ENCODE measurements at places on chromosomes 4 and X. TPM values are rescaled to one million over a fixed set of nuclear protein-coding genes. Genes with fewer than 3 reads are reported as not detected.
A peak's percentile ranks its signal among the peaks of the same experiment; 100 is the strongest.

JAKMIP1 gene
- total RNA-seq: not detected

DNA sequence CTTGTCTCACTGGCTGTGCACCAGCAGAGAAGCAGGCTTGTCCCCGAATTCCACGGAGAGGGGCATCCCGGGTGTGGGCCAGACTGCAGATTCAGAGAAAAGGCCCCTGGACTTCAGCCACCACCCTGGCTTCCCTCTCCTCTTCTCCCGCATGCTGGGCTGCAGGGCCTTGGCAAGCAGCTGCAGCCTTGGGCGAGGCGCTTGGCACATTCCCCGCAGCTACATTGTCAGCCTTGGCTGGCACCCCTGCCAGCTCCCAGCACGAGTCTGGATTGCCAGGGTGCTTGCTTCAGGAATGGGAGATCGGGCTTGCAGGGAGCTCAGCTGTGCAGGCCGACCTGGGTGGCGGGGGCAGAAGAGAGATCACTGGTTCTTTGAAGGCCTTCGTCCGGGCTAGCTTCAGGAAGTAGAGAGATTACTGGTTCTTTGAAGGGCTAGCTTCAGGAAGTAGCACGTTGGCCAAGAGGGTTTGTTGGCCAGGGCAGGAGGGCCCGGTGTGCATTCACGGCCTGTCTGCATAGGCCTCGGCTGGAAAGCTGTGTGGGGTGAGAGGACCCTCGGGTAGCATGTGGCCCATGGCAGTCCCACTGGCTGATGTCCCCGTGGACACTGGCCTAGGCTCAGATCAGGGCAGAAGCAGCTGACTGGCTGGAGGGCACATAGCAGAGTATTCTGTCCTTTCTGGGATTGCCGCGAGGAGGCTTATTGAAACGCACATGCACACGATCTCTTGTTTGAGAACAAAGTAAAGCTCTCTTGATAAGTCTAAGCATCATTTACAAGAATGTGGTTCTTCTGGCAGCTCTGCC lies 2.7 kb downstream of the ABCD1 start:
- peak; percentile 48 for DNase-seq

GRCh38 chr4:19819737-19820136 lies 432.0 kb upstream of the SLIT2 start:
- no peak for DNase-seq

HNRNPD gene
- 36.2 TPM for total RNA-seq

DNA sequence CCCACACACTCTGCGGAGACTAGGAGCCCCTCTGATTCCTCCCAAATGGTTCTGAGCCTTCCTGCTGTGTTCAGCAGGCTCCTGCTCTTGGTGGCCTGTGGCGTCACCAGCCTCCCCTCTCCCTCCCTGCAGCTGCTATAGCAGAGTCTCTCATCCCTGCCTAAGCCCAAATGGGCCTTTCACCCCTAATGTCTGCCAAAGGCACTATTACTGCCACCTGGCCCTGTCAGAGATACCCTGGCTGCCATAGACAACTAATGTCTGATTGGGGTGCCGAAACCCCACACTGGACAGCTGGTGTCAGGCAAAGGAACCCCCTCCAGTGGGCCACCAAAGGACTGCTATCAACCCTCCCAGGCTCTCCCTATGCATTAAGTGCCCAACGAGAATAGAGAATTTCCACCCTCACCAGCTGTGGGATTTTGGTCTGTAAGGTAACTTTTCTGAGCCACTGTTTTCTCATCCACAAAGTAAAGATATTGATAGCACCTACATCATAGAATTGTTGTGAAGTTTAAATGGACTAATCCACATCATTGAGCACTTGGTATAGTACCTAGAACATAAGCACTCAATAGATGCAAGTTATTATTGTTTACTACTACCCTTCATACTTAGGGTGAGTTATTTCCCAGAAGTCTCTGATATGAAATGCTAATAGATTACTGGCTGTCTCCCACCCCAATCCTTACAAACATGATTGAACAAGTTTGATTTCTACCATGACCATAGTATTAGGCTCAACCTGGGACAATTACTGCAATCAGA lies 421.3 kb downstream of the MID1IP1 start:
- DNase-seq: no peak

DNA sequence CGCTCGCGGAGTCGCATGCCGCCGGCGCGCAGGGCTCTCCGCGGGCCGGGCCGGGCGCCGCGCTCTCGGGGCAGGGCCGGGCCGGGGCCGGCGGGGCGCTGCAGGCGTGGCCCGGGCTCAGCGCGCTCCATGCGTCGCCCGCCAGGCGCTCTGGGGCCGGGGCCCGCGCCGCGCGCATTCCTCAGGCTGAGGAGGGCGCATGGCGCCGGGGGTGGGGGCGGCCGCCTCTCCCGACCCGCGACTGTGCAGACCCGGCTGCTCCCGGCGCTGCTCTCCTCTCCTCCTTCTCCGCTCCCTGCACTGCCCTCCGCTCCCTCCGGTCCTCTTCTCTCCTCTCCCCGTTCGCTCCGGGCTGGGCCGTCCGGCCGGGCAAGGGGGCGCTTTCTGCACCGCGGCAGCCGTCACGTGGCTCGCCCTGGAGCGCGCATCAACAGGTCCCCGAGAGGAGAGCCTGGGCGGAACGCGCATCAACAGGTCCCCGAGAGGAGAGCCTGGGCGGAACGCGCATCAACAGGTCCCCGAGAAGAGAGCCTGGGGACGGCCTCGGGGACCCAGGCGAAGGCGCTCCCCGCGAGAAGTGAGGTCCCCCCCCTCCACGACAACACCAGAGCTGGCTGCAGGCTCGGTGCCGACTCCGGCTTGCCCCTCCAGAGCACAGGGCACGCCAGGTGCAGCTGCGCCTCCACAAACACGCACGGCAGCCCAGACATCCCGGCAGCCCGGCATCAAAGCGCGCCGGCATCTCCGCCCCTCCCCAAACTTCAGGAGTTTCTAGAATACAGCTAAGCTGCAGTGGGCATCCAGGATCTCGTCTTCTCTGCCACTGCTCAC lies 12.9 kb downstream of the PPP2R3B start:
- DNase-seq: no peak

DNA sequence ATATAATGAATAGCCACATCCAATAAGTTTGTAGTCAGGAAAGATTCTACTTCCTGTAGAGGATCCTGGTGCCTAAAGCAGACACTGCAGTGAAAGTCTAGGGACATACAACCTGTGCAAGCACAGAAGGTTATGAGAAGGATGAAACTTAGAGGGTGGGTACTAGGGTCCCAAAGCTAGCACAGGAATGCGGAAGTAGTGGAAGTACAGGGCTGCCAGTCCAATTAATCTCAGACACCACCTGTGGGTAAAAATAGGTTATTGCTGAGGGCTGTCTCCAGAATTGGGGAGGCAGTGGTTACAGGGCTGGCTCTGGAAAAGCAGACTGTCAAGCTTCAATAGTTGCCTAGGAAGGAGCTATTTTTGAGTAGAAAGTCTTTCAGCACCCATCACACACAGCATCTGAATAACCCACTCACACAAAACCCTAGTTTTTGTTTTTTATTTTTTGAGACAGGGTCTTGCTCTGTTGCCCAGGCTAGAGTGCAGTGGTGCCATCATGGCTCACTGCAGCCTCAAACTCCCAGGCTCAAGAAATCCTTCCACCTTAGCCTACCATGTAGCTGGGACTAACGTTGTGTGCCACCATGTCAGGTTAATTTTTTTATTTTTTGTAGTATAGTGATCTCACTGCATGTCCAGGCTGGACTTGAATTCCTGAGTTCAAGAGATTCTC lies 50.8 kb upstream of the ELF2 start:
- DNase-seq: no peak

DNA sequence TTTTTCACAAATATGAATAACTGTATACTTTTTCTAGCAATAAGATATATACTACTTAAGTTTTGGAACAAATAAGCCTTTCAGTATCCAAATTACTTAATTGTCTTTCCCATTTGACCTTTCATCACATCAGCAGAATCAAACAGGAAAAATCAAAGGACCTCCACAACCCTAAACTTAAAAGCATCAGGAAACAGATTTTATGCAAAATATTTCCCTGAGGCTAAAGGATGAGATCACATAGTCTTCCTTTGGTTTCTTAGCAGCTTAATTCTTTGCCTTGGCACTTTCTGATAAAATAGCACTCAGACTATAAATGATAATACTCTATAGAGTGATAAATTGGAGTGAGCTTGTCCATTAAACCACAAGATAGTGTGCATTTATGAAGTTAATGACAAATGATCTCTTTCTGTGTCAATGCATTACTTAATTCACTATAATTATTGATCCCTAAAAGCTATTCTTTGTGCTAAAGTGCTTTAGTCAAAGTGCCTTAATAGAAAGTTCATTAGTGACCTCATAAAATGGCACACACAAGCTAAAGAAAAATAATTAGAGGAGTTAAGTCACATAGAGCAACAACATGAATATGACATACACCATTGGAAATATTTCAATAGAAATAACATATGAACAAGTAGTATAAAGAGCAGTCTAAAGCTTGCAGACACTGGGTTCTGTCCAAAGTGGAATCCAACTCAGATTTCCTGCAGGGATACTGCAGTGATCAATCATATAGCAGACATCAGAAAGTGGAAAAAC lies 15.7 kb upstream of the NDST3 start:
- DNase-seq: no peak

DNA sequence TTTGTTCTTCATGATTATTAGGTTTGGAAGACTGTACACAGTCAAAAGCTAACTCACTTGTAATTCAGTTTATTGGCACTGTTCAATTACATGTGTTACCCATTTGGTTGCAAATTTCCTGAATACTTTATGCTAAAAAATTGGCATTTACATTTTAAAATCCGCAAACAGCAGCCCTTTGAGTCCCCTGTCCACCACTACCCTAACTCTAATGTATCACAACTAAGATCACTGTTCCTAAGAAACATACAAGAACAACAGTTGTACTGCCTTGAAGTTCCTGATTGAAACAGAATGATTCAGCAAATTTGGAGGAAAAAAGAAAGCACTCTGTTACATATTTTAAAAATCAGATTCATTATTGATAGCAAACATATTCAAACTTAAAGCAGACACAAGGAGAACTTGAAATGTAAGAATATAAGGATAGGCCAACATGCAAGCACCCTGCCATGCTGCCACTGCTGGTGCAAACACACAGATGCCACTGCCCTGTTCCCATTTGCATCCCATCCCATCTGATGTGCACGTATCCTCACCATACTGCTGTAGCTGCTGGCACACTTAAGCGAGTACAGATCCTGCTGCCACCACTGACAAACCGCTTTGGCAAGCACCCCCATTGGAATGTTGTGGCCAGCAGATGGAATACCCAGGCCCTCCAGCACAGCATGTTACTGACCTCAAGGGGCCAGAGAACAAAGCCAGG lies 343.4 kb downstream of the PPP1R2C start:
- no peak for DNase-seq

DNA sequence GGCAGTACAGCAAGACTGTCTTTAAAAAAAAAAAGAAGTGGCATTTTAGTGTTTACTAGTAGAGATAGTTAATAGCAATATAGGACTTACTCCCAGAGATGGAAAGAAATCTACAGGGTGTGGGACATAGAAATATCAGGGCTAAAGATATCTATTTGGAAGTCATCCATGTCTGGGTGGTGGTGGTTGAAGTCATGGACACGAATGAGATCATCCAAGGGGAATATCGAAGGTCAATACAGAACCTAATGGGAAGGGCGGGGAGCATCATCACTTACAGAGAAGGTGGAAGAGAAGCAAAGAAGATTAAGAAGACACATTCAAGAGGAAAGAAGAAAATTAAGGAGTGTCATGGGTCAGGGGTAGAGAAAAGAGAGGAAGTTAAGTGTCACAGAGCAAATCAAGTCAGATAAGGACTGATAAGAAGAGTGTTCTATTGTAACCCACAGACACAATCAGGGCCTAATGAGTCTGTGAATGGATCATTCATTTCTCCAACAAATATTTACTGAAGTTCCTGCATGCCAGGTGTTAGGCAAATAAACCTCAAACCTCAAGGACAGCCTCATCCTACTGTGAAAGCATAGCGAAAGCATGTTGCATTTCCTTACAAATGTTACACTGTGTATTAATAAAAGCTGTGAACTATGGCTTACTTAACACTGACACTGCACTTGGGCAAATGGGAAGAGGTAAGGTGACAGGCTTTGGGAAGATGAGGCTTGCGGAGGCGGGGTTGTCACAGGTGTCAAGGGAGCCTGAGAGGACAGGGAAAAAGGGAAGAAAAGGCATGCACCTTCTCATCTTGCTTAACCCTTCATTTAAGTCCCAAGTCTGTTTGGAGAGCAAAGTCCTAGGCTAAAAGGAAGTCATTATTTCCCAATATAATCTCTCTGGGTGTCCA lies 65.3 kb downstream of the ELOVL6 start:
- no peak for DNase-seq

TMEM31 gene
- total RNA-seq: not detected

DNA sequence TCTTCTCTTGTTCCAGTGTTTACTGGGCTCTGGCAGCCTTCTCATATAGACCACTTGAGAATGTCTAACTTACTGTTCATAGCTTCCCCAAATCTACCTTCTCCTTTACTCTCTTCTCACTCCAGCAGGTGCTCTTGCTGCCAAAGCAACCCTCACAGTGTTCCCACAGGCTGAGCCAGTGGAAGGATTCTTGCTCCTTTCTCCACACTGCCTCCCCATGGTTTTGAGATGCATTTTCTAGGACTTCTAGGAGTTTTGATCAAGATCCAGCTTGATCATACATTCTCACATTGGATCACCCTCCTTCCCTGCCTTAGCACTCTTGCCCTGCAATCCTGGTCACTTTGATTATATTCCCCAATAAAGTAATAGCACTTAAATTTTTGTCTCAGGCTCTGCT lies 230.8 kb downstream of the TMEM47 start:
- peak; percentile 10 for DNase-seq

- no peak for DNase-seq
Observed at GRCh38 chr4:32499171-32499570, 1779.0 kb downstream of the PCDH7 start.

DNA sequence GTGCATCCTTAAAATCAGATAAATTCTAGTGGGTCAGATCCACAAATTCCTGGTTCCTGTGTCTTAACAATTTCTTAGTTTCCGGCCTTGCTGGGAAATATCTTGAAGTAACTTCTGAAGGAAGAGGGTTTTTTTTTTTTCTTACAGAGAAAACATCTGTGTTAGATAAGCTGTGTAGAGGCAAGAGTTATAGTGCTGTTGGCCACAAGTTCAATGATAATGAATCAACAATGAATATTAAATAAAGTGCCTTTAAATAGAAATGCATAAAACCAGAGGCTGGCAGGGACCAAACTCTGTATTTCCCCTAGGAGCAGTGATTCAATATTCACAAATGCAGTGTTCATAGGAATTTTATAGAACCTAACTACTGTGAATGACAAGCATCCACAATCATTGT lies 711.9 kb upstream of the ATOH1 start:
- DNase-seq: no peak

GRIA3 gene
- total RNA-seq: not detected

DNA sequence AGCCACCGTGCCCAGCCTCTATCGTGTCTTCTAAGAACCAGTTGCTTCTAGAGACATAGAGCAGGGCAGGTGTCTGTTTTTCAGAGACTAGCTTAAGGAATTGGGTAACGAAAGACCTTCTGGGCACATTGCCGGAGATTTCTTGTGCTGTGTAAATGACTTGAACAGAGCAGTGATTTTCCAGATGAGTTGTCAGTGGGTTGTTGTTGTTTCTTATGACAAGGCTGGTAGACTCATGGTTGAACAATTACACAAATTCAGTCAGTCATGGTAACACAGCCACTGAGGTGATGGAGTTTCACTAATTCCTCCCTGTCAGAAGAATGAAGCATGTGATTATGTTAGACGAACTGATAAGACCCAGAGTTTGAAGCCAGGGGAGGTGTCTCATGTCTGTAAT lies 20.5 kb upstream of the DDX3X start:
- DNase-seq: peak; percentile 72

PAK3 gene
- not detected for total RNA-seq
